ENCODE measurements at places on chromosomes 11 and 22. TPM values are rescaled to one million over a fixed set of nuclear protein-coding genes. Genes with fewer than 3 reads are reported as not detected.
A peak's percentile ranks its signal among the peaks of the same experiment; 100 is the strongest.

DDTL gene
- total RNA-seq, result 3.5 TPM

- no peak overlapping the region for H3K27ac ChIP-seq
- no peak for DNase-seq
- no peak overlapping the region for H3K4me3 ChIP-seq
- no peaks in the 10 kb centered on the region for H3K27me3 ChIP-seq
Observed at GRCh38 chr11:24312464-24313238, 184.2 kb upstream of the LUZP2 start.

DNA sequence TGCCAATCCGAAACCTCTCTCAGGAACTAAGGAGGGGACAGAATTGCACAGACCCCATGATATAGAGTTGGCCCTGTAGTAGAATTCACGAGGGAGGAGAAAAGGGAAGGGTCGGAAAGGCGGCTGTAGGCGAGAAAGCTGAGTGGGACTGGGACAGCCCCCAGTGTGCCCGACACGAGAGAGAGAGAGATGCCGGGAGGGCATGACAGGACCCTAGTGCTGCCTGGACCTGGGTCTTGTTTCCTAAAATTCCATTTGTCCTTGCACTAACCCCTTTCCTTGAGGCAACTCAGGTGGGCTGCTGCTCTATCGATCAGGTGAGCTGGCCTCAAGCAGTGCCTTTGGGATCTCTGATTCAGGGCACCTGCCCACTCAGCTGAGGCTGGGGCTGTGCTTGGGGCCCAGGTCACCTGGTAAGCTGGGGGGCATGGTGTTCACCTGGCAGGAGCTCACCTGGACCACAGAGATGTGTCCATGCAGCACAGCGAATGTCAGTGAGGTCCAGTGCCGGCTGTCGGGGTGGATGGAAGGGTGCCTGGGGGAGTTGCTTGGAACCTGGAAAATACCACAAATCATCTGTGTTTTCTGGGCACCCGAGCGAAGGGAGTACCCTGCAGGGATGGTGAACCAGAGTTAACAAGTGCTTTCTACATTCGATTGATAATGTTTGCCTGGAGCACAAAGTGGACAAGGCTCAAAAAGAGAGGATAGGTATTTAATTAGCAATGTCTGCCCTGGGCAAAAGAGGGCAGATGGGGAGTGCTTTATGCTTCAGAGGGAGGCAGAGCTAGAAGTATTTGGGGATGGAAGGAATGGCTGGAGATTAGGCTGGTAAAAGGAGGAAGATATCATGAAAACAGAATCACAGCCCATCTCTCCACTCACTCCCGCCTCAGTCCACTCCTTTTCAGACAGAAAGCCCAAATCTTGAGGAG lies 61.6 kb downstream of the NAT10 start:
- peaks cover 5% of the 10 kb centered on the region for H3K36me3 ChIP-seq
- peaks cover 20% of the 10 kb centered on the region for H3K27me3 ChIP-seq
- no peaks in the 10 kb centered on the region for H3K4me1 ChIP-seq
- no peak for DNase-seq
- no peak overlapping the region for H3K4me3 ChIP-seq

DNA sequence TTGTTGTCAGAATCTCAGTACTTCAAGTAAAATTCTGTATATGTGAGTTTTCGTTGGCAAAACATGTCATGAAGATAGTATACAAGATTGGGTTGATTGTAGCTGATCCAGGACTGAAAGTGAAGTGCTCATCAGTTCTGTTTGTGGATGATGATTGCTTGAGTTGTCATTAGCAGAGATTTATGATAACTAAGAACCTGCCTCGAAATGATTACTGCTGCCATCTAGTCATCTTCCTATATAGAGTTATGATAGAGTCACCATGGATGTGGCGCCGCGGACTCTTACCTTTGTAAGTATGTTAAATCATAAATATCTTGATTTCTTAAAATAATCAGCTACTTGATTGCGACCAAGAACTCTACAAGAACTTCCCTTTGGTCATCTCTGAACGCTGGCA lies 27.9 kb upstream of the MYO18B start:
- no peak overlapping the region for H3K27ac ChIP-seq
- H3K36me3 ChIP-seq, result no peaks in the 10 kb centered on the region
- H3K27me3 ChIP-seq, result peaks cover 28% of the 10 kb centered on the region
- peaks cover 4% of the 10 kb centered on the region for H3K4me1 ChIP-seq
- DNase-seq, result no peak

- no peak for DNase-seq
- H3K36me3 ChIP-seq, result no peaks in the 10 kb centered on the region
- no peak overlapping the region for H3K4me3 ChIP-seq
Observed at GRCh38 chr11:104322696-104323095, 158.7 kb upstream of the PDGFD start.

DNA sequence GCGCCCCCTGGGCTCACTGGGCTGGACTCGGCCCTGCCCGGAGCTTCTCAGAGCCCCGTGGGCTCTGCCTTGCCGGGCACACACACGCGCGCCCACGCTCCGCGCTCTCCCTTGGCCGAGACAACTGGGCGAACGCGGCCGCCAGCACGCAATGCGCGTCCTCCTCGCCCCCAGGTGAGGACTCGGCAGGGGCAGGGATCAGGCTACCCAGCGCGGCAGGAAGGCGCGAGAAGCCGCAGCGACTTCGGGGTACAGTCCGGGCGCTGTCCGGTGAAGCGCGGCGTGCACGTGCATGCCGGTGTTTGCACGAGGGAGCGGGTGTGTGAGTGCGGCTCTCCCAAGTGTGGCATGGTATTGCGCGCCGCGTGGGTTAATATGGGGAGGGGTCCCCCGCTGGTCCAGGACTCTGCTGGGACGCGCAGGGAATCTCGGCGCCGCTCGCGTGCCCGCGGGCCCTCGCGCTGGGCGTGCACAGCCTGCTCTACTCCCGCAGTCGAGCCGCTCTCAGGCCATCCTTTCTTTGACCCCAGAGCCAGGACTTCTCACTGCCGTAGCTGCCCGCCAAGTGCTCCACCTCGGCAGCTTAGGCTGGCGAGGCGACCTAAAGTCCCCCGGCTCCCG lies 5.4 kb downstream of the WNT7B start:
- no peak overlapping the region for H3K27ac ChIP-seq
- H3K4me1 ChIP-seq, result peaks cover 7% of the 10 kb centered on the region
- peaks cover 4% of the 10 kb centered on the region for H3K36me3 ChIP-seq
- DNase-seq, result no peak

KRTAP5-10 gene
- total RNA-seq, result not detected

- H3K27ac ChIP-seq, result no peak overlapping the region
- H3K4me1 ChIP-seq, result peaks cover 11% of the 10 kb centered on the region
- H3K36me3 ChIP-seq, result peaks cover 3% of the 10 kb centered on the region
- no peak overlapping the region for H3K4me3 ChIP-seq
- no peaks in the 10 kb centered on the region for H3K27me3 ChIP-seq
- DNase-seq, result no peak
Observed at GRCh38 chr22:32501836-32502752, 27.5 kb downstream of the FBXO7 start.

DNA sequence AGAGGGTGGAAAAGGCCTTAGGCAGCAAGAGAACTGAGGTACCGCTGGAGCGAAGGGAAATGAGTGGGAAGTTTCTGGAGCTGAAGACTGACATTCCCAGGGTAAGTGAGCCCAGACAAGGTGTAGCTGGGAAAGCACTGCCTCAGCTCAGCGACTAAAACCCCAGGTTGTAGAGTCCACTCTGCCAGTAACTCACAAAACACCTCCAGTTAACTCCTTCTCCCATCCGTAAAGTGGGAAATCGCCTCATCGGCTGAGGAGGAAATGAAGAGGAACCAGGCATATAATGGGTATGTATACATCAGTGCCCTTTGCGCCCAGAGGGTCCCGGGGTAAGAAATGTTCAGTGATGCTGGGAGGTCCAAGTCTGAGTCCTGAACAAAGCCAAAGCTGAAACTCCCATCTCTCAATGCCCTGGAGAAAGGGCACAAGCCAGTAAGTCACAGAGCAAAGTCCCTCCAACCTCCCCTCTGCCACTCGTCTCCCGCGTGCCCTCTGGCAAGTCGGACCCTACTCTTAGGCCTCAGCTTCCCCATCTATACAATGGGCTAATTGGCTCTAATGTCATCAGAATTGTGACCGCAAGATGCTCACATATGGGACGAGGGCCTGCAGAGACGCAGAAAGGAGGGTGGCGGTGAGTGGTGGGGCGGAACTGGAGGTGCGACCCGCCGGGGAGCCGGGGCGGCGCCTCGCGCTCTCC lies 588 bp downstream of the VPS37C start:
- peak overlapping the region; percentile 88 for H3K27ac ChIP-seq
- H3K4me1 ChIP-seq, result peaks cover 29% of the 10 kb centered on the region
- no peaks in the 10 kb centered on the region for H3K27me3 ChIP-seq
- DNase-seq, result no peak
- H3K4me3 ChIP-seq, result peak overlapping the region; percentile 82

DNA sequence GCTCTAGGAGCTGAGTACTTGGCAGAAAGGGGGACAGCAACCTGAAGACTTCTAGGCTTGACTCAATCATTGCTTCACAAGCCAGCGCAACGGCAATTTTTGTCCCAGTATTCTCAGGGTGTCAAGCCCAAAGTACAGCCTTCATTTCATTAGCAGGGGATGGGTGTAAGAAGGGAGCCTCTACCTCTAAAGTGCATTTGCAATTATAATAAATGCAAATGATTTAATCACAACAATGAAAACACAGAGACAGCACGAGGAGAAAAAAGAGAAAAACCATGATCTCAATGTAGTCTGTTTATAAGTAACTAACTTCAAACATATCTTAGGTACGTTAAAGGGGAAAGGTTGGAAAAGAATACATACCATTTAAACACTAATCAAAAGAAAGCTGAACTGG lies 34.7 kb downstream of the ZBTB44 start:
- DNase-seq, result no peak
- H3K27me3 ChIP-seq, result no peaks in the 10 kb centered on the region
- H3K27ac ChIP-seq, result no peak overlapping the region
- no peaks in the 10 kb centered on the region for H3K4me1 ChIP-seq

DNA sequence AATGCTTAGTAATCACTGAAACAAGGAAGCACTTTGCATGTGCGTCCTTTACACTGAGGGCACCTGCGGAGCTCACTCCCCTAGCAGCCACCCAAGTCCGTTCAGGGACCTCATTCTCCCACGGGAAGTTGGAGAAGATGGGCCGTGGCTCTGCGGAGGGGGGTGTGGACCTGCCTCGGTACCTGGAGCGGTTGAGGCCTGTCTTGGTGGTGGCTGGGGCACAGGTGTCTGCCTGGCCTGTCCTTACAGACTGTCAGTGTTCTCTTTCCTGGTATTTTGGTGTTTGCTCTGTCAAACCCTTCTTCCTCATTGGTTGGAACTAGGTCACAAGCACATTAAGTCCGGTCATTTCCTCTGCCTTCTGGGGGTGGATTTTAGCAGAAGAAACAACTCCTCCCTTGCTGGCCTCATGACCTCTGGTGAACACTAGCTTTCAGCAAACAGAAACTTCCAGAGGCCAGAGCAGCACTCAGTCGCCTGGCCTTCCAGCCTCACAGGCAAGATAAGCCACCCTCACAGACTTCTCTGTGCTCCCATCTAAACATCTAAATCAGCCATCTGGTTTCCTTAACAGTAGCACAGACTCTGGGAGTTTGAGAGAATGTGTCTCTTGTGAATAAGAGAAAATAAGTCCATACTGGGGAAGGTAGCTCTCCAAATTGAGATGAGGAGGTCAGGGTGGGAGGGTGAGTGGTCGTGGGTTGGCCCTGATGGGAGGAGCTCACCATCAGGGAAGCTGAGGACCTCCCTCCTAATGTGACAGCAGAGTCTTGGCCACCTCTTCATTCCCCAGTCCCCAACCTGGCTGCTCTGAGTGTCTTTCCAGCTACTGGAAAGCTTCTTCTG lies 8.6 kb downstream of the SNAP29 start:
- no peaks in the 10 kb centered on the region for H3K27me3 ChIP-seq
- peaks cover 34% of the 10 kb centered on the region for H3K4me1 ChIP-seq
- peak overlapping the region; percentile 77 for H3K4me3 ChIP-seq

MRPL23 gene
- 40.7 TPM for total RNA-seq

DNA sequence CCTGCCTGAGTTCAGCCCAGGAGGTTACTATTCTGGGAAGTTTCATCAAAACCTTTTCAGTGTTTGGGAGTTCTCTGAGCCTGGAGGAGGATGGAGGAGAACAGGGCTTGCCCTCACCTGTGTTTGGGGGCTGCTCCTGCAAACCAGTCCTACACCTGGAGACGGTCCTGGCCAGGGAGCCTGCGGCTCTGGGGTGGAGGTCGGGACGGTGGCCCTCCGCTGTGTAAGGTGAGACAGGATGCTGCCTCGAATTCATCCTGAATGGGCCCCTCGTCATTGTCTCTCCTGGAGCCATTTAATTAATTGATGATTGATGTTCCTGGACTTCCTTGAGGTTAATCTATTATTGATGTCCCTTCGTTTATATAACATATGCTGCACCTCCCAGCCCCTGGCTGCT lies 6.3 kb downstream of the DAGLA start:
- H3K4me1 ChIP-seq, result peaks cover 3% of the 10 kb centered on the region
- H3K36me3 ChIP-seq, result no peaks in the 10 kb centered on the region
- no peak overlapping the region for H3K4me3 ChIP-seq
- no peak overlapping the region for H3K27ac ChIP-seq
- H3K27me3 ChIP-seq, result peaks cover 8% of the 10 kb centered on the region
